IMR-90 (cell line): ENCODE measurements at places on chromosomes 7 and 10. TPM values are rescaled to one million over a fixed set of nuclear protein-coding genes. Genes with fewer than 3 reads are reported as not detected.

DNA sequence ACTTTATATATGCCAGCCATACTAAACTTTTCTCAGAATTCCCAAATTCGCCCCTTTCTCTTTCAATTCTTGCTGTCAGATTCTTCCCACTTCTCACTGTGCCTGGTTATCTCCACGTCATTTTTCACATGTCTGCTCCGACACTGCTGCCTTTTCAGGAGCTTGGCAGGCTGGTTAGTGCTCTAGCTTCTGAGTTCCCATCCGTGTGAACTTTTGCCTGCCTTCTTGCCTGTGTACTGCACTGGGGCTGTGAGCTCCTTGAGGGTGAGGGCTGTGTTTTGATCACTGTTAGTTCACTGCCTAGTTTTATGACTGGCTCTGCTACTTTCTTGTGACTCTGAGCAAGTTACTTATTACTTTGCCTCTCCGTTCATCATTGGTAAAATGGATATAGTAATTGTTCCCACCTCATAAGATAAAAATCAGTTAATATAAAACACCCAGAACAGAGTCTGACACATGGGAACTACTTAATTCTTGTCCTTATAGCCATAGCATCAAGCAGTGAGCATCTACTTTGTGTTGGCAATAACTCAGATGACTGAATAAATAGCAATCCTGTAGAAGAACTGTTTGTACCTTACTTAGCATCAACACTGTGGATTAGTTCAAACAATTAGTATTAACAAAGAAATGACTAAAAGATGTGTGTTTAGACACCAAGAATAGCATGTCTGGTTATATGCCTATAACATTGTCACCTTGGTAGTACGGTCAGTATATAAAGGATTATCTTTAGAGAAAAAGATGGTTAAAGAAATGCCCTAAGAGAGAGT, 5.5 kb downstream of the GSTO1 start:
- DNase-seq = peak; percentile 35

DNA sequence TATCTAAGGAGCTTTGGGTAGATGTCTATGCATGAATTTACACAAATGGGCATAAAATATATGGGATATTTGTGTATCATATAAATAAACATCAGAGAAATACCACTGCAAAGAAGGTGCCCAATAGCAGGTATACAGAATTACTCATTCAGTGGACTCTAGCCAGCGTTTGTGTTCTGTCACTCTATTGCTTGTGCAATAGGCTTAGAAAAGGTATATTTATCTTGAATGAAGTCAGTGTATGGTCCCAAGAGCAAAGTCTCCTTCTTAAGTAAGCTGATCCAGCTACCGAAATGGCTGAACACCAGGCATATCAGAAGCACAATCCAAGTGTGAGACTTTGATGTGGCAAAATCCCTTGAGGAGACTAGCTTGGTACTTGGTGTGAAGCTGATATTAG, 1058.4 kb downstream of the SORCS1 start:
- no peak for DNase-seq

- peak; percentile 69 for DNase-seq
These were observed 101.9 kb upstream of the ARHGAP21 start for GRCh38 chr10:24825551-24825950.

DNA sequence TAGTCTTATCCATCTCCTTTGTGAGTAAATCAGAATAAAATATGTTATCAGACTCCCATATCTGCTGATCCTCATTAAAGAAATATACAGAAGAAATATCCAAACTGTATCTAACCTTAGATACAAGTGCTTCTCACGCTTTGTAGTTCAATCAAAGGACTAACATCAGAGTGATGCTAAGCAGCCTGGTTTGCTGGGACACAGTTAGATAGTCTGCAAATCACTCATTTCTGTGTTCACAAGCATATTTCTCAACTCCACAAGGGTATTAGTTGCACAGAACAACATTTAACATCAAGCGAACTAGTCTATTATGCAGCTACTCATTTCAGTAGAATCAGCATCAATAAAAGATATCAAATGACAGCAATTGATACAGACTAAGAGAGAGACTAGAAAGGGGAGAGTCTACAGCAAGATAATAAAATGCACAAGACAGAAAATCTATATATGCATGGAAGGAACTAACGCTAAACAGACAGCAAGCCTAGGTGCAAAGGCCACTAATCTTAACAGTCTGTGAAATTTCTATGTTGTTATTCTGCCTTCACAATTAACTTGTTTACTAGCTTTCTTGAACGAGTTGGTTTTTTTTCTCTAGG, 30.0 kb downstream of the DNAJC12 start:
- DNase-seq = no peak

DNA sequence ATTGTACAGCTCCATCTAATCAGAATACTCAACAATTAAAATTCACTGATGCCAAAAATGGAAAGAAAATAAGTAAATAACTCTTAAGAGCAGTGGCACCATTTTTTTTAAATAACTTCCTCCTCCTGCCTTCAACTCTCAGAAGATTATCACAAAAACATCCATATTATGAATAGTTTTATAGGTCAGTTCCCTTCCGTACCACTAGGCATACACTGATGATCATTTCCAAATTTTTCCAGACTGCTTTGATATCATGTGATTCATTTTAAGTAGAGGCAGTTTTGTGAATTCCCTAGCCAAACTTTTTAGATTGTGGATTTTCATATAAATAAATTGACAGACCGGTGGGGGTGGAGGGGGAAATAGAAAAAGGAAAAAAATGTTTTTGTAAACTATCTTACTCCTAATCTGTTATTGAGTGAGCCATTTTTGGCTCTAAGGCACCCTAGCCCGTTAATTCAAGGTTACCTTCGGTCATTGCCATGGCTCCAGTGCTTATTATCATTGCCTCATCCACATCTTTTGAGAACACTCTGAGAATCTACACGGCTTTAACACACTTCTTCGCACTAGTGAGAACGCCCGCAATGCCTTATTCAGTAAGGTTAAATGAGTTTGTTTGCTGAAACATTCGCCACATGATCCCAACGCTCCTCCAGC, 1.0 kb downstream of the FAM107B start:
- no peak for DNase-seq

- DNase-seq = peak; percentile 13
These were observed 149.2 kb downstream of the CACNA2D1 start for GRCh38 chr7:82294382-82294784.

- DNase-seq = no peak
These were observed 53.0 kb downstream of the PTPRN2 start for GRCh38 chr7:158534598-158534997.

DNA sequence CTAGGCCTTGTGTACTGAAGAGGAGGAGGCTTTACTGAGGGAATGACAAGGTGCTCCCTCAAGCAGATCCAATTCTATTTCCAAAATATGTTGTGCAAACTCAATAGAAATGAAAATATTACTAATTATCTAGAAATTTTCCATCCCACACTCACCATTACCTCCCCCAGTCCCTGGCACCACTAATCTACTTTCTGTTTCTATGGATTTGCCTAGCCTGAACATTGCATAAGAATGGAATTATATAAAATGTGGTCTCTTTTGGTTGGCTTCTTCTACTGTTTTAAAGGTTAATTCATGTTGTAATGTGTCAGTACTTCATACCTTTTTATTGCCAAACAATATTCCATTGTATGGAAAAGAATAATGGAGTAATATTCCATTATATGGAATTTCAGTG, 18.7 kb upstream of the NUB1 start:
- DNase-seq = no peak

DNA sequence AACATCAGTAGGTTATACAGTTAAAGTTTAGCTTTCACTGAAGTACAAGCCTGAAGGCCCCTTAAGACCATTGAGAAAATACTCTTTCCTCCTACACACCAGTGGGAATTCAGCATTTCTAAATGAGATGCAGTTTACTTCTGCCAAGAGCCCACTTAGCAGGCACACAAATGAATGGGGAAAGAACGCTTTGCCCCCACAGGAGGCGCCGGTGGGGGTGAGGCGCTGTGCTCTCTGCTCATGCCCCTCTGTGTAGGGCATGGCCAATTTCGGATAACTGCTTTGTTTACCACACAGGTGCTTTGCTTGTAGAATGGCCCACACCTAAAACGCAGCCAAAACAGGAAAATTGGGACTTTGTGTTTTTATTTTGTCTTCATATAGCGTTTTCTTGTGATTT, 15.9 kb upstream of the LAT2 start:
- no peak for DNase-seq

- no peak for DNase-seq
These were observed 43.0 kb downstream of the MTERF1 start for GRCh38 chr7:91837397-91838070.

GRCh38 chr10:34766811-34767494, 48.1 kb downstream of the PARD3 start:
- no peak for DNase-seq

DNA sequence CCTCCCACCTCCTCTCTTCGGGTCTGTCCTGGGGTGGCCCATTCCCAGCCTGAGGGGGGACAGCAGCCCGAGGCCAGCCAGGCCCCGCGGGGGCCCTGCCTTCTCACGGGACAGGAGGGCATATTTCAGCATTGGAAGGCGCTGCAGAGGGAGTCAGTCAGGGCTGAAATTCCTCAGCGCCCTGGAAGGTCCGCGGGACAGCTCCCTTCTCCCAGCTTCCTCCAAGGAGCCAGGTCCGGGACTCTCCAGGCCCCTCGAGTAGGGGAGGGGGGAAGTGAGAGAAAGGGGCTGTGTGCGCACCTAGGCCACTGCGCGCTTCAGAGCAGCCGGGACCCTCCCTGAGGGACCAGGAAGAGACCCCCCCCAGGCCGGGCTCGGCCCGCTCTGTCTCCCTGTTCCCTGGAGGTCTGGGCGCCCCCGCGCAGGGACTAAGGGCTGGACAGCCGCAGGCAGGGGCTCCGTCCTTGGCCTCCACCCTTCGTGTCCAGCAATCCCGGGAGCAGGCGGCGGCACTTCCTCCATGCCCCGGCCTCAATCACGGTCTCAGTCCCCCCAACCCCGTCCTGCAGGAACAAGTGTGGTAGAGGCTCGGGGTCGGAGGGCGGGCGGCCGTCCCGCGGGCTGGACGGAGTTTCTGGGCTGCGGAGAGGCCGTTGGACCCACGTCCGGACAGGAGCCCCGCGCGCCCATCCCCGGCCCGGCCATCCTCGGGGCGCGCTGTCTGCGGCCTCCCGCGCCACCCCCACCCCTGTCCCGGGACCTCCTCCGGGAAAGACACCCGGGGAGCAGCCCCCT, 6.0 kb upstream of the ELFN1 start:
- DNase-seq = no peak

- DNase-seq = peak; percentile 73
These were observed 278.9 kb downstream of the HPSE2 start for GRCh38 chr10:98956576-98957260.

DNA sequence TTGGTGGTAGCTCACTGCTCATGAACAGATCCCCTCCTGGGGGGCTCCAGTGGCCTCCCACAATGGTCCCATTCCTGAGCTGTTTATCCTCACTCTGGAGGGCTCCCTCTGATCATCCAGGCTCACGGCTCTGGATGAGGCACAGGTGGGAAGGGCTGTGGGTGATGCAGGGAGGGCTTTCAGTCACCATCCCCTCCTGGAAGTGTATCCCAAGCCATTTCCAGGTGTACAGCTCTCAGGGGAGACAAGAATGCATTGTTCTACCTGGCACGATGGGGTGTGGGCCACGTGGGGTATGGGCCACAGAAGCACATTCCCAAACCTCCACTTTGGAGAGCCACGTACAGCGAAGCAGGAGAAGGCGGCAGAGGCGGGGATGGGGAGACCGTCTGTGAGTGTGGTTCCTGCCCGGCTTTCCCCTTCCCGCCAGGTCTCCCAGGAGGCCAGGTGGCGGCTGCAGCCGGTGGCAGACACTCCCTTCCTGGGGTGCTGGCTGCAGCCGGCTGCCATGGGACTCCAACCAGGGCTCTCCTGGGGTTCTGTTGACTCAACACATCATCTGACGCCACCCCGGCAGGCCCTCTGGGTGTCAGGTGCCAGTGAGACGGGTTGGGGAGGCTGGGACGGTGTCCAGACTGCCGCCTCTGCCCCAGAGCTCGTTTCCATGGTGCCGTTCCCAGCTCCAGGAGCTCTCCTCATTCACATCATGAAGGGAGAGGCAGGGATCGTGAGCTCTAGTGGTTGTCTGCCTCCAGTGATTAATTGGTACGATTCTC, 169.7 kb upstream of the RHEB start:
- no peak for DNase-seq

The GPR37 gene
- polyA plus RNA-seq = 3.8 and 4.6 TPM in 2 replicates

The LRRD1 gene
- 0.02 TPM in 1 of 2 replicates, not detected in the other for polyA plus RNA-seq

The PIK3AP1 gene
- polyA plus RNA-seq = 0.14 TPM in 1 of 2 replicates, not detected in the other

The FFAR4 gene
- not detected in 2 replicates for polyA plus RNA-seq

The NYAP1 gene
- 1.3 and 1.5 TPM in 2 replicates for polyA plus RNA-seq

The ABCB8 gene
- 26.8 and 27.5 TPM in 2 replicates for polyA plus RNA-seq

The HACD1 gene
- polyA plus RNA-seq = 17.8 and 24.9 TPM in 2 replicates

The NIPSNAP2 gene
- 30.4 and 33.7 TPM in 2 replicates for polyA plus RNA-seq

The GPR85 gene
- 1.7 and 2.0 TPM in 2 replicates for polyA plus RNA-seq

The TMEM273 gene
- polyA plus RNA-seq = not detected in 2 replicates

The SCIN gene
- 0.05 TPM in 1 of 2 replicates, not detected in the other for polyA plus RNA-seq

The ZNF804B gene
- polyA plus RNA-seq = not detected in 2 replicates
